ENCODE measurements at places on chromosomes 6 and 20. TPM values are rescaled to one million over a fixed set of nuclear protein-coding genes. Genes with fewer than 3 reads are reported as not detected.

The FAM184A gene
- total RNA-seq = 0.17 TPM

The CALHM5 gene
- 1.5 TPM for total RNA-seq

The SCRT2 gene
- total RNA-seq = not detected

The TBXT gene
- not detected for total RNA-seq

The SOX18 gene
- 0.17 TPM for total RNA-seq

The RSPO3 gene
- total RNA-seq = not detected
